ENCODE measurements at places on chromosomes 4 and X. TPM values are rescaled to one million over a fixed set of nuclear protein-coding genes. Genes with fewer than 3 reads are reported as not detected.
A peak's percentile ranks its signal among the peaks of the same experiment; 100 is the strongest.

The NKX6-1 gene
- not detected for total RNA-seq

- no peak overlapping the region for H3K4me3 ChIP-seq
- H3K27me3 ChIP-seq, result no peaks in the 10 kb centered on the region
- no peaks in the 10 kb centered on the region for H3K36me3 ChIP-seq
- H3K4me1 ChIP-seq, result no peaks in the 10 kb centered on the region
- no peak overlapping the region for H3K27ac ChIP-seq
These were observed 201.7 kb downstream of the FAM133A start for GRCh38 chrX:93875621-93876282.

The SGCB gene
- 82.4 TPM for total RNA-seq

DNA sequence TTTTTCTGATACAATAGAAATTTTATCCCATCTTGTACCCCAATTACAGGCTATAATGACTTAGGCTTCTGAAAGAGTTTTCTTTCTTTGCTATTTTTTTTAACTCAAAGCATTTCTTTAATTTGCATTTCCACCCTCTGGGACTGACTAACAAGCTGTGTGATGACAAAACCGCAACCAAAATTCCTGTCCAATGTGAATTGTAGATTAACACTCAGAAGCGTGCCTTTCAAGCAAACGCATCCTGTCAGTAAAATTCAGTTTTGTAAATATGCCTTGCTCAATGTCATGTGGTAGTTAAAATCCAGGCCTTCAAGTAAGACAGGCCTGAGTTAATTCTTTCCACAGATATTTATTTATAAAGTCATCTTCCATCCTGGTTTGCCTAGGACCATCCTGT lies 50.3 kb downstream of the STK32B start:
- no peak overlapping the region for H3K4me3 ChIP-seq
- no peaks in the 10 kb centered on the region for H3K36me3 ChIP-seq
- no peak overlapping the region for H3K27ac ChIP-seq
- DNase-seq, result no peak
- no peaks in the 10 kb centered on the region for H3K27me3 ChIP-seq

The TMEM271 gene
- not detected for total RNA-seq

DNA sequence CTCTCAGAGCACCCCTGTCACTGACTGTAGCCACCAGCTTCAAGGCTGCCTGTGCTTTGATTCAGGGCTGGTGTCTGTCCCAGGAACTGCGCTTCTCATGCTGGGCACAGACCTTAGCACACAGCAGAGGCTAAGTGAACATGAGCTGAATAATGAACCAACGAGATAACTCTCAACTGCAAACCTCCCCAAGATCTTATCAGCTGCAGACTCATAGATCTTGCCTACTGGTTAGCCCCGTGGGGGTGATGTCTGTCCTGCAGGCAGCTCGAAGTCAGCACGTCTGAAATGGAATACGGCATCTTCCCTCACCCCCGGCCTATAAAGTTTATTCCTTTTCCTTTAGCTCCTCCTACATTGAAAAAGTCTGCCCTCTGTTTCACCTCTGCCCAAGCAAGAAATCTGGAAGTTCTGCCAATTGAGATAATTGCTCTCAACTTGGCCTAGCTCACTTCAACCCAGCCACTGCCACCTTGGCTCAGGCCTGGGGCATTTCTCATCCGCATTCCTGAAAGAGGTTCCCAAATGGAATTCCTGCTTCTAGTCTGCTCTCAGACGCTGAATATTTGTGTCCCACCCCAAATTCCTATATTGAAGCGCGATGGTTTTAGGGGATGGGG lies 73.7 kb downstream of the GATB start:
- H3K36me3 ChIP-seq, result peaks cover 4% of the 10 kb centered on the region
- no peaks in the 10 kb centered on the region for H3K27me3 ChIP-seq
- no peak for DNase-seq
- H3K27ac ChIP-seq, result no peak overlapping the region
- peaks cover 64% of the 10 kb centered on the region for H3K4me1 ChIP-seq

DNA sequence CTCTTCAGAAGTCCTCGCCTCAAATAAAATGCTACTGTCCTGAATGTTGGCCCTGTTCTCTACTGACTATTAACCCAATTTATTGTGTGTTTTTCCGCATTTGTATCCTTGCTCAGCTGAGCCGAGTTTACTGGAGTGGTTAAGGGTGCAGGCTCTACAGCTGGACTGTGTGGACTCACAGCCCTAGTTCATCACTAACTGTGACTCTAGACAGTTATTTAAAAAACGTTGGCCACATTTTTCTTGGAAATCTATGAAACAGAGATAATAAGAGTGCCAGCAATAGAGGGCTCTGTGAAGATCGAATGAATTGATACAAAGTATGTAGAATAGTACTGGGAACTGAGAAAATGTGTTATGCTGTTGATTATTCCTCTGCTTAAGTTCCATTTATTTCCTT lies 2.9 kb upstream of the GUF1 start:
- DNase-seq, result no peak
- no peak overlapping the region for H3K4me3 ChIP-seq
- no peak overlapping the region for H3K27ac ChIP-seq
- H3K4me1 ChIP-seq, result peaks cover 28% of the 10 kb centered on the region
- no peaks in the 10 kb centered on the region for H3K27me3 ChIP-seq
- H3K36me3 ChIP-seq, result no peaks in the 10 kb centered on the region

The FAT1 gene
- 5.4 TPM for total RNA-seq

The PAGE5 gene
- not detected for total RNA-seq

- H3K4me1 ChIP-seq, result no peaks in the 10 kb centered on the region
- no peak for DNase-seq
- no peak overlapping the region for H3K27ac ChIP-seq
- no peaks in the 10 kb centered on the region for H3K36me3 ChIP-seq
These were observed 82.2 kb downstream of the STIM2 start for GRCh38 chr4:26942871-26943270.

GRCh38 chrX:145729635-145730034 lies 88.0 kb upstream of the SLITRK2 start:
- H3K27ac ChIP-seq, result no peak overlapping the region
- H3K4me3 ChIP-seq, result no peak overlapping the region
- no peaks in the 10 kb centered on the region for H3K4me1 ChIP-seq
- H3K27me3 ChIP-seq, result no peaks in the 10 kb centered on the region
- H3K36me3 ChIP-seq, result no peaks in the 10 kb centered on the region
- DNase-seq, result no peak

DNA sequence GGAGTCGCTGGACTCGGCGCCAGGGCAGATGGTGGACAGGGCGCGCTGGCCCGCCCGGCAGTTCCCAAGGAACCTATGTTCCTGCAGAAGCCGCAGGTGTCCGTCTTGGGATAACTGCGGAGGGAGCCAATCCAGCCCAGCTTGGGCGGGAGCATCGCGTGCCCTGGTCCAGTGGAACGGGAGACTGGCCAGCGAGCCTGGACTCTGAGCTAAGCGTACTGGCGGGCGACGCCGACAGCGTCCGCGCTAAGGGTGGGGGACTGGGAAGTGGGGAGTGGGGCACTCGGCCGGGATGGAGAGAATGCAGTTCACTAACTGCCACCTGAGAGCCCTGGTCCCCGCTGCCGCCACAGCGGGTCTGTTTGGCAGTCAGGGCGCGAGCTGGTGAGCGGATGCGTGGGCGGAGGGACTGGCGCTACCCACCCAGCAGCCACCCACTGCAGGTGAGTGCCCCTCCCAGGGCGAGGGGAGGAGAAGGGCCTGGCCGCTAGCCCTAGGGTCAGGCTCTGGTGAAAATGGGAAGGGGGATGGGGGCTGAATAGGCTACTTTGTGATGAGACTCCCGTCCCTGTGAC lies 1.3 kb upstream of the MAMLD1 start:
- no peak overlapping the region for H3K27ac ChIP-seq
- peak overlapping the region; percentile 72 for H3K4me3 ChIP-seq
- DNase-seq, result peak; percentile 53
- no peaks in the 10 kb centered on the region for H3K4me1 ChIP-seq

- H3K4me1 ChIP-seq, result no peaks in the 10 kb centered on the region
- no peak overlapping the region for H3K4me3 ChIP-seq
- no peak for DNase-seq
- no peaks in the 10 kb centered on the region for H3K36me3 ChIP-seq
- H3K27me3 ChIP-seq, result peaks cover 38% of the 10 kb centered on the region
- H3K27ac ChIP-seq, result no peak overlapping the region
These were observed 31.9 kb downstream of the MAGED4 start for GRCh38 chrX:52216541-52216940.

The DEFB131A gene
- not detected for total RNA-seq

- no peak overlapping the region for H3K4me3 ChIP-seq
- DNase-seq, result no peak
- H3K27ac ChIP-seq, result no peak overlapping the region
- no peaks in the 10 kb centered on the region for H3K36me3 ChIP-seq
- H3K4me1 ChIP-seq, result no peaks in the 10 kb centered on the region
These were observed 59.7 kb downstream of the FAM184B start for GRCh38 chr4:17721496-17722355.

The MTMR8 gene
- total RNA-seq, result 0.46 TPM

DNA sequence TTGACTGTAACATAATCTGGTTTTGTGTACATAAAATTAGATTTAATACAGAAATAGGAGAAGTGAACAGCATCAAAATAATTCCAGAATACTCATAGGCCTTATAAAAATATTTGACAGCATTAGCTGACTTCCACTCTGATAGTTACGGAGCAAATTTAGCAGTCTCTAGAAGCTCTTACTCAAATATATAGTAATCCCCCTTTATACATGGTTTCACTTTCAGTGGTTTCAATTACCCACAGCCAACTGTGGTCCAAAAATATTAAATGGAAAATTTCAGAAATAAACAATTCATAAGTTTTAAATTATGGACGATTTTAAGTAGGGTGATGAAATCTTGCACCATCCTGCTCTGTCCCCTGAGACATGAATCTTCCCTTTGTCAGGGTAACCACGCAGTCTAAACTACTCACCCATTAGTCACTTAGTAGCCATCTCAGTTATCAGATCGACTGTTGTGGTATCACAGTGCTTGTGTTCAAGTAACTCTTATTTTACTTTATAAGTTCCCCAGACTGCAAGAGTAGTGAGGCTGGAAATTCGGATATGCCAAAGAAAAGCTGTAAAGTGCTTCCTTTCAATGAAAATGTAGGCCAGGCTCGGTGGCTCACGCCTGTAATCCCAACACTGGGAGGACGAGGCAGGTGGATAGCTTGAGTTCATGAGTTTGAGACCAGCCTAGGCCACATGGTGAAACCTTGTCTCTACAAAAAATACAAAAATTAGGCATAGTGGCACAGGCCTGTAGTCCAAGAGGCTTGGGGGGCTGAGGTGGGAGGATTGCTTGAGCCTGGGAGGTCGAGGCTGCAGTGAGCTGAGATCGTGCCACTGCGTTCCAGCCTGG lies 17.2 kb upstream of the RTL9 start:
- H3K4me1 ChIP-seq, result no peaks in the 10 kb centered on the region
- DNase-seq, result no peak
- H3K27me3 ChIP-seq, result no peaks in the 10 kb centered on the region
- no peaks in the 10 kb centered on the region for H3K36me3 ChIP-seq
- H3K27ac ChIP-seq, result no peak overlapping the region

DNA sequence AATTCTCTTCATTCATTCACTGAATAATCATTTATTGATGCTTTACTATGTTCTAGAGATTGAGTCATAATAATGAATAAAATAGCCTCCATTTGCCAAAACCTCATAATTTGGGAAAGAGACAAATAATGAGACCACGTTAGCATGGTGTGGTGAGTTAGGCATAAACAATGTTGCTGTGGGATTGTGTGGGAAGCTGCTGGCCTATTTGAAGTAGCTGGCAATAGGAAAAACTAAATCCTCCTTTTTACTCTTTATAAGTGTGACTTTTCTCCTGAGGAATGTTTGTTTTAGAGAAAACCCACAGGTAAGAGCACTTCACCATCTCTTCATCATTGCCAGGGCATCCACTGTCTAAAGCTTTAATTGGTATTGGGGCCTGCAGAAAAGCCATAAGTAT lies 95.3 kb downstream of the AREG start:
- no peaks in the 10 kb centered on the region for H3K36me3 ChIP-seq
- H3K27ac ChIP-seq, result no peak overlapping the region
- H3K27me3 ChIP-seq, result no peaks in the 10 kb centered on the region
- H3K4me3 ChIP-seq, result no peak overlapping the region

The MAEA gene
- total RNA-seq, result 28.3 TPM

DNA sequence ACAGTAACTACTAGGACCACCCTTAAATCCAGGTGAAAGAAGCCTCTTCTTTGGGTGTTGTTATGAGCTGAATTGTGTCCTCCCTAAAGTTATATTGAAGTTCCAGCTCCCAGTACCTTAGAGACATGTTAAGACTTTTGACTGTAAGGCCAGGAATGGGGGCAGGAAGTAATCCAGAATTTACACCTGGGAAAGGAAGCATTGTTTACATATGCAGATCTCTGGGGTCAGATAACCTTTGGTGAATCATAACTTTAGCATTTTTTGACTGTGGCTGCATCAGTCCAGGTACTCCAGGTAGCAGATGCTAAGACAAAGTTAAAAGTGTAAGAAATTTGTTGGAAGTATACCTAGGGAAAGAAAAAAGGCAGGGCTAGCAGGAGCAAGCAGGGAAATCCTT lies 104.9 kb upstream of the CENPE start:
- H3K27ac ChIP-seq, result no peak overlapping the region
- no peaks in the 10 kb centered on the region for H3K27me3 ChIP-seq
- no peaks in the 10 kb centered on the region for H3K4me1 ChIP-seq
- no peak for DNase-seq
- no peaks in the 10 kb centered on the region for H3K36me3 ChIP-seq
- no peak overlapping the region for H3K4me3 ChIP-seq

The RHOXF2 gene
- not detected for total RNA-seq

Data from psoas muscle (tissue), 8 donors.